ENCODE measurements at places on chromosomes 3 and 15.

DNA sequence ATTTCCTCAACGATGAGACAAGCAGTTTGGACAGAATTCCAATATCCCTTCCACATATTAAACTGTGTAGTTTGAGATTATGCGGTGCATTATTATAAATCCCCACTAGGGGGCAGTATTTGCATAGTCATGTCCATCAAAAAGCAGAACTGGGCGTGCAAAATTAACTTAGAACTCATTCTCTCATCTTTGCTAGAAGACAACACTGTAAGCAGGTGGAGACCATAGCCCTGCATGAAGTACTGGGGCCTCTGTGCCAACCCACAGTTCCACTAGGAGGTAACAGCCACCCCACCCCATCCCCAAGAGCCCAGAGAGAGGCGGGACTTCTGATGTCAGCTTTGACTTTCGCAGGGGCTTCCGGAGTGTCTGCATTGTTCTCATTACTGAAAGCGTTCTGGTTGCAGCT is 106.6 kb upstream of the TMC3 start:
- DNase-seq: peak; percentile 42

GRCh38 chr3:39108200-39108710 is 775 bp downstream of the TTC21A start:
- peak; percentile 76 for DNase-seq

GRCh38 chr15:100878648-100879047 is 983 bp upstream of the ALDH1A3 start:
- DNase-seq: no peak

GRCh38 chr3:62049033-62049432 is 324.3 kb downstream of the FEZF2 start:
- no peak for DNase-seq

DNA sequence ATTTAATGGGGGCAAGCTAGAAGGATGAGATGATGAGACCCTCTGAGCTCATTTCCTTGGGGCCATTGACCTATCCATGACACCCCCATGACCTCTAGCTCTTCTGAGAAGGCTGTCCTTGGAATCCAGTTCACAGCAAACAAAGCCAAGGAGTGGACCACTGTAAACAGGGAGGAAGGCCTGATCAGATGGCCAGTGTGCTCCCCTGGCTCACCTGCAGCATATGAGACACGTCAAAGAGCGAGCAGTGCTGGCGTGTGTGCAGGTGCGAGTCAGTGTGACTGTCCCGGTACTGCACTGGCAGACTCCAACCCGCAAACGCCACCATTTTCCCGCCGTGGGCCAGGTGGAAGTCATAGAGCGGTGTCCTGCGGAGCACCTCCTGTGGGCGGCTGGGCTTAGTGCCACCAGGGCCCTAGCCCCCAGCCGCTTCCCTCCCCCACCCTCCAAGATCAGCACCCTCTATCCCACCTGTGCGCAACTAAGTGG is 339 bp downstream of the AMT start:
- DNase-seq: no peak

DNA sequence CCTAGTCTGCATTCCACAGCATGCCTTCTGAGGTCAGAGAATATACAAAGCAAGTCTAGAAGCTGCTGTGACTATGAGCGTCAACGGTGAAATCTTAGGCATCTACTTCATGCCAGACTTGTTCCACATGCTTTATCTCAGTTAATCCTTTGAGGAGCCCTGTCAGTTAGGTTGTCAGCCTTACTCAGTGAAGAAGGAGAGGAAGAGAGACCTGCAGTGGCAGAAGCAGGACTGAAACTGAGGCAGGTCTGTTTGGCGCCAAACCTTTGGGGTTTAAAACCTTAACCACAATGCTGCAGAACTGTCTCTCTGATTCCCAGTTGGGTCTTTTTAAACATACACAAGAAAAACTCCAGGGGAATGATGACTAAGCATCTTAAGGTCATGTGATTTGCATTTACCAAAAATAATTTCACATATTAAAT is 139.0 kb upstream of the LIPC start:
- no peak for DNase-seq

- DNase-seq: no peak
Measured at GRCh38 chr3:43223670-43224364, 62.5 kb upstream of the SNRK start.

DNA sequence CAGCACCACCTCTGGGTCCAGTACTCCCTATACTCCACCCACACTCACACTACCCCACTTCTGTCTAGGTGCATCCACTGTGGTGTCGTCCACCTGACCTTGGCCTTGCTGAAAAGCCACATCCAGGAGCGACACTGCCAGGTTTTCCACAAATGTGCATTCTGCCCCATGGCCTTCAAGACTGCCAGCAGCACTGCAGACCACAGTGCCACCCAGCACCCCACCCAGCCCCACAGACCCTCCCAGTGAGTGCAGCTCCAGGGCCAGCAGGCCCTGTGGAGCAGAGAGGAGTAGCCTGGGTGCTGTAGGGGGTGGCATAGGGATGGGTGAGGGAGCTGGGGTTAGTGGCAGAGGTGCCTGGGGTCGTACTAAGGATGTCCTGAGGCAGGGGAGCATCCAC is 19.4 kb upstream of the ALPK3 start:
- DNase-seq: no peak

DNA sequence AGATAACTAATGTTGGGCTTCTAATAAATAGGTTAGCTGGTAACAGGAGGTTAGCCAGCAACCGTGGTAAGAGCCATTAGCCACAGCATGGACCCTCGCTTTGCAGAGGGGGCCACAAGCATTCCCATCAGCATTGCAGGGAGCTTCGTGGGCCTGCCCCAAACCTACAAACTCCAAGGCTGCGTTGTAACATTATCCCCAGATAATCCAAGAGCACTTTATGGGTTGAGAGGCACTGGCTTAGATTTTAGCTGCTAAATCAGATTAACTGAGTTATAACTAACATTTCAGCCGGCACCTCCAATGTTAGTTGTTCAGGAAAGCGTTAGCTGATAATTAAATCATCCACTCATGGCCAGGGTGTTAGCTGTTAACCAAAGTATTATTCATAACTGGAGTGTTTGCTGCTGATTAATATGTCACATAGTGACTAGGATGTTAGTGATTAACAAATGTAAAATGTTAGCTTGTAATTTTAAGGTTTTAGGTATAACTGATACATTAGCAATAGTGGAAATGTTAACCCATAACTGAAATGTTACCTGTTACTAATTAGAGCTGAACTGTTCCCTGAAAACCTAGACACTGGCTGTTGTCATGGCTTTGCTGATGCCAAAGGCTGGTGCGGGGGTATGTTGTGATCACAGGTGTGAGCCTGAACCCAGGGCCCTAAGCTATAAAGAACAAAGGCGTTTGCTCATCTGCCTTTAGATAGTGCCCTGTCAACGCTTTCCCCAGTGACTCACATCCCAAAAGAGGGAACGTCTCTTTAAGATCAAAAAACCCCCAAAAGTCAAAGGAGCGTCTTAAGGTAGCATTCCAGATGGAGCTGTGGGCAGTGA is 56.2 kb downstream of the SLC6A6 start:
- DNase-seq: no peak

DNA sequence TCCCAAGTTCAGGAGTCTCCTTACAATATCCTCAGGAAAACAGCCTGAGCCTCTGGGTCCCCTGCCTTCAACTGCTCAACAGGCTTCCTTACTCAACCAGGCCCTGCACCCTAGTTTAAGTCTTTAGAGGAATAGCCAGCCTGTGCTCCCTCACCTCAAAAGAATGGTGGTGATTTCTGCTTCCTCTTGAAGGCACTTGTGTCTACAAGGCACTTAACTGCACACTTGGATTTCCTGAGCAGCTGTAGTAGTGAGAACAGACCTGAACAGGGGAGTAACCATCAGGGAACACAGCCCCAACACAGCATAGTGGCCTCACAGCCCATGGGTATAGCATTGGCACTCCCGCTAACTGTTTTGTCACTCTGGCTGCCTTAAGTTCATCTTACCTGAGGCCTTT is 244.3 kb downstream of the MYRIP start:
- no peak for DNase-seq

GRCh38 chr15:28114114-28114455 is 15.0 kb upstream of the OCA2 start:
- DNase-seq: no peak

Measured in GM13976 (cell line).